ENCODE measurements at places on chromosomes 12 and 14.

GRCh38 chr14:89842837-89843236, 111.7 kb downstream of the EFCAB11 start:
- no peak for DNase-seq

DNA sequence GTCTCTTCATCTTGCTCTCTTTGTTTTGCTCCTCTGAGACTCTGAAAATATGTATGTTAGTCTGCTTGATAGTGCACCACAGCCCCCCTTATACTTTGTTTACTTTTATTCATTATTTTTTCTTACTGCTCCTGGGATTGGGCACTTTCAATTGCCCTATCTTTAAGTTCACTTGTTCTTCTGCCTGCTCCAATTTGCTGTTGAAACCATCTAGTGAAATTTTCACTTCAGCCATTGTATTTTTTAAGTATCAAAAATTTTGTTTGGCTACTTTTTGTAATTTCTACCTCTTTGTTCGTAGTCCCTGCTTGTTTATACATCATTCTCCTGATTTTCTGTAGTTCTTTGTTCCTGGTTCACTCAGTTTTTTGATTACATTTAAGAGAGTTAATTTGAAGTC, 223.3 kb downstream of the SLC38A4 start:
- DNase-seq, result no peak

- DNase-seq, result no peak
These were observed 196.0 kb downstream of the RAD51B start for GRCh38 chr14:68015356-68016254.

GRCh38 chr12:45285717-45286116, 69.8 kb downstream of the ANO6 start:
- DNase-seq, result no peak

- DNase-seq, result no peak
These were observed 179.9 kb upstream of the ATF7IP start for GRCh38 chr12:14185427-14186192.

DNA sequence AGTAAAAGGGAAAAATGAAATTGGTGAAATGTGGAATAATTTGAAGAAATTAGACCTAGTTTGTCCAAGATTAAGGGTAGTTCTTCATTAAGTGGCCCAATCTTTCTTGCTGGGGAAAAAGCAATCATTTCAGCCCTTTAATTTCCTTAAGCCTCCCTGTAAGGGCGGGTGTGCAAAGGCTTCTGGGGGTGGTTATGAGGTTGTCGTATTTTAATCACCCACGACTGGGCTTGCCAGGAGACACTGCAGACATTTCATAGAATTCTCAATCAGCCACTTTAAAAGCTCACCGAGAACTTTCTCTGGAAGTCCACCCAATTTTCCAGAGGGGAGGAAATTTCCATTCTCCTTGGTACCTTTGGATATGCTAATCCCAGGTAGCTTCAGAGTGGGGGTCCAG, 43.4 kb downstream of the DLK1 start:
- no peak for DNase-seq

DNA sequence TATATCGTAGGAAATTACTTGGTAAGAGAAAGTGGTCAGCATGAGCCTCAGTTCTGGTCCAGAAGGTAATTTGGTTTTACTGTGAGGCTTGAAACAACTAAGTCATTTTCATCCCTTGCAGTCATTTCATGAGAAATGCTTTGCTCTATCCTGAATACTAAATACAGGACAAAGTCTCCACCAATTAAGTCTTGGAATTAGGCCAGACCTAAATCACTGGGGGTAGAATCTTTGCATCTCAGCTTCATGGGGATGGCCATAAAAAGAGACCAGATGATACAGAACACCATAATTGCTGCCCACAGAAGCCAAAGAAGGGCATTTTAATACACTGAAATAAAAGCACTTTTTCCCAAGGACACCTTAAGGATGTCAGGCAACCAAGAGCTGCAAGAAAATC, 277.9 kb upstream of the DCN start:
- no peak for DNase-seq

- DNase-seq, result no peak
These were observed 129.0 kb upstream of the MED13L start for GRCh38 chr12:116406529-116406928.

DNA sequence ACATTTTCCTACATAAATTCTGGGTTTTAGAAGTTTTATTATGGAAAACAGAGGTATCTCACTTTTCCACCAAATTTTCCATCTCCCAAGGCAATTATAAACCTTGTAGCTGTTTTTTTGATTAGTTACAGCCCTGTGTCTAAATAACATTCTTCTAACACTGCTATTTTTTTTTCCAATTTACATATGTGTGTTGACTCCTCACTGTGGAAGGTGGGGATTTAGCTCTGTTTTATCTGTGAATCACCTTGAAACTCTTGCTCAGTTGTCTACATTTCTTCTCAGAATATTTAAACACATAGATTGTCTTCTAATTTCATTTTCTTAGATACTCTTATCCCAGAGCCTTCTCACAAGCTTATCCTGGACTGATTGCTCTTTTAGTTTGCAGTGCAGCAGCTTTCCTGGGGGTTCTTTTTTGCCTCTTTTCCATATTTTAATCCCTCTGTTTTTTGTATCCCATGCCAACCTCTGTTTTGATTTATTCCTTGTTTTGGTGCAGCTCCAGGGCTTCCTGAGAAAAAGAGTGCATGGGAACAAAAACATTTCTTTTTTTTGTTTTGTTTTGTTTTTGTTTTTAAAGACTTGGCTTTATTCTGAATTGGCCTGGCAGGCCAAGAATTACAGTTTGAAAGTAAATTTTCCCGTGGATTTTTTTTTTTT, 36.7 kb downstream of the TBC1D15 start:
- DNase-seq, result no peak

- no peak for DNase-seq
These were observed 96.8 kb downstream of the OSBPL8 start for GRCh38 chr12:76462668-76463224.

GRCh38 chr12:52917800-52918199, 12.9 kb upstream of the KRT8 start:
- no peak for DNase-seq

DNA sequence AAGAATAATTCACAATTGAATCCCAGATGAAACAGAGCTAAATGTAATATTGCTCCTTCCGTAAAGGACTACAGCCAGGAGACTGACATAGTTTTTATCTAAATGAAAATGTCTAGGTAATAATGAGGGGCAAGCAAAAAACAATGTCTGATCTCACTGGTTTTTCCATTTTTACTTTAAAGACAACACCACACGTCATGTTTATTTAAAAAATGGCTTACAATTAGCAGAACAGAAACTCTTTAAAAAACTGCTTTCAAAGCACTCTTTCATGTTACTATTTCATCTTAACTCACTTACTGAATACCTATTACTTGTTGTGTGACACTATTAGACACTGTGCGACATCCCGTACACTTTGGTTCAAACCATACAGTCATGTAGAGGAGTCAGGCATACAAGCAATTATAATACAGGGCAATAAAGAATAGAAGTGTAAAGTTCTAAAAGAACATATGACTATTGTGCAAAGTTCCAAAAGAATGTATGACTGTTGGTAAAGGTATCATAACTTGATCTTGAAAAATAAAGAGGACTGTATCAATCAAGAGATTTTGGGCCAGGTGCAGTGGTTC, 9.1 kb downstream of the BTBD7 start:
- DNase-seq, result no peak

DNA sequence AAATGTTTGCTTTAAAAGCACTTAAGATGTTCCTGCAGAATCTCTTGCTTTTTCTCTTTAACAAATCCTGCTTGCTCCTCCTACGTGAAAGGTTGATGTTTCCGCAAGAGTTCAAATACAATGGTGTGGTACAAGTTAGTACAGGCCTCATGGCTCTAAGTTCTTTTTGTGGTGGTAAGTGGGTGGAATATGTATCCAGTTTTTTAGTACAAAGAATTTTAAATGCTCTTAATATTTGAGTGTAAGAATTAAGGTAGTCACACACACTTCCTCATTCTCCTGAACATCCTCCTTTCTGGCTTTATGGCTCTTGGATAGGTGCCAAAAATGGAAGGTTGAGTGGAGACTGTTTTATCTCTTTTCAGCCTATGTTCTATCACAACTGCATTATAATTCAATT, 1.8 kb downstream of the OTOGL start:
- no peak for DNase-seq

DNA sequence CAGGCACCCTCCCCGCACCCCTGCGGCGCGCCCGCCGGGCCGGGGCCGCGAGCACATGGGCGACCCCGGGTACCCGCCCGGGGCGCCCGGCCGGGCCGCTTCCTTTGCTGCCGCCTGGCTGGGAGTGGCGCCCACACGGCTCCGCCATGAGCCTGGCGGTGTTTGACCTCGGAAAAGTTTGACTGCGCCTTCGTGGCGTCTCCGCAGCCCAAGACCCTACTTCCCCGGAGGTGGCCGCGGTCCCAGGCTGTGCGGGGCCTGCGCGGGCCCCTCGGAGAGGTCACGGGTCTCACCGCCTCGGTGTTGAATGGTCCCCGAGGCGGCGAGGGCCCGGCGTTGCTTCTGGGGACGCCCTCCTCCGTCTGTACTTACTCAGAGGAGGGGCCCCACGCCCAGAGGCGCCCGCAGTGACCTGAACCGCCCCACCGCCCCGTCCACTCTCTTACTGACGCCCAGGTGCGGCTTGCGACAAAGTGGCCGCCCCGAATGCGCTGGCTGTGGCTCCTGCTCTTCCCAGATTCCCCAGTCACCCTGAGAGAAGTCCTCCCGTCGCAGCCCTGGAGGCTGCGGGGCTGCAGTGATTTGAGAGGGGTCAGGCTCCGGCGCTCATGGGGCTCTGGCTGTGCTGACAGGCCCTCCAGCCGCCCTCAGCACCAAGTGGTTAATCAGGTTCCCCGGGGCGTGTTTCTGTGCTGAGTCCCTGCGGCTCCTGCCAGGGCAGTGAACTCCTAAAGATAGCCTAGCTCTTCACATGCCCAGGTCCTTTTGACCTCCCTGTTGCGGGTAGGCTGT, 5.8 kb downstream of the KMT5A start:
- DNase-seq, result no peak

- DNase-seq, result no peak
These were observed 1.0 kb downstream of the ZC3H14 start for GRCh38 chr14:88563845-88564244.

- DNase-seq, result no peak
These were observed 115.0 kb downstream of the TPH2 start for GRCh38 chr12:72053604-72054003.

DNA sequence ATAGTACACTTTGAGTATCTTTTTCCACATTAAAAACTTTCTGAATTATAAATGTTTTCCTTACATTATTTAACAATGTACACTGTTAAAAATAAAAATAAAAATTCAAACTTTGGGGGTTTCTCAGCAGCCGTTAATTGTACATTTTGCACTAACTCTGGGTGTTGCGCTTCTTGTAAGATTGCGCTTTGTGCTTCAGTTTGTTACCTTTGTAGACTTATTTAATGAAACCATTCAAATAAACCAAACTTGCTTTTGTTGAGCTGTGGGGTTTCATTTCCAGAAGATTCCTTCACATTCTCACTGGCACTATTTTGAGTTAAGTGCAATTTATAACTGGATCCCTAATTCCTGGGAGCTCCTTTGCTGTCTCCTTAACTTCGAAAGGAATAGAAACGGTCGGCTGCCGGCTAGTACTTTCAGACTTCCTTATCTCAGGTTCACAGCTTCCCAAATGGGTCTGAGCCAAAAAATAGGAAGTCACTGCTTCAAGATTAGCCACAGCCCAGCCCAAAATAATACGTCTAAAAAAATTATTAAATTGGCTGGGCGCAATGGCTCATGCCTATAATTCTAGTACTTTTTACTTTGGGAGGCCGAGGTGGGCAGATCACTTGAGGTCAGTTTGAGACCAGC, 38.2 kb downstream of the RAD52 start:
- DNase-seq, result no peak

GRCh38 chr12:6254491-6254890, 54.3 kb downstream of the CD9 start:
- no peak for DNase-seq

DNA sequence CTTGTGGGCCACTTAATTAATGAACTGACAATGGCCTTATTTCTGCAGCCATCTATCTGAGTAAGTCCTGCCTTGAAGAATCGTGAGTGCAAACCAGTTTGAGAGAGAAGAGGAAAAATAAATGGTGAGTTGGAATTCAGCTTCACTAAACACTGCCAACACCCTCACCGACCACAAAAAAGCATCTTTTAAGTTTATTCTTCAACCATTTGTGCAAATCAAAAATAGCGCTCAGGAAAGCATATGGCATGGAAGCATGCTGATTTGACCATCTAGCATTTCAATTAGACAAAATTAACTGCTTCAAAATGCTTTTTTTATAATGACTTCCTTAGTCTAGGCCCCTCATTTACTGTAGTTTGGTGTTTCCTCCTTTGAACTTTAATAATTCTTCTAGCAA, 294.0 kb downstream of the PPFIA2 start:
- no peak for DNase-seq

GRCh38 chr14:77825895-77826519, 26.1 kb downstream of the ADCK1 start:
- DNase-seq, result no peak

GRCh38 chr14:54172562-54172961, 215.9 kb upstream of the BMP4 start:
- no peak for DNase-seq

GRCh38 chr14:71166180-71166837, 259.1 kb downstream of the PCNX1 start:
- no peak for DNase-seq

DNA sequence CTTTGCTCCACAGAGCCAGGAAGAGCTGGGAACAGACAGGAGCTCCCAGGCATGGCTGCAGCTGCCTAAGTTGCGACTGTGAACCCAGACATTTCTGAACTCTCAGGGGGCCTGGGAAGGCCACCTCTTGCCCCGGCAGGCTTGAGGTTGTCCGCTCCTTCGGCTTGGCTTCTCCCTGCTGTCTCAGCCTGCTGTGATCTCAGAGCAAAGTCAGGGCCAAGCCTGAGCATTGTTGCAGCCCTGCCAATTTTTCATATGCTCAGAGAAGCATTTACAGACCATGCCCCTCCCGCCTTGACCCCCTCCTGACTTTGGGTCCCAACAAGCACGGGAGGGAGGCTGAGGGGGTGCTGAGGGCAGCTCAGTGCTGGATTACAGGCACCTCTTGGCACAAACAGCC, 1439.1 kb upstream of the FLRT2 start:
- no peak for DNase-seq

DNA sequence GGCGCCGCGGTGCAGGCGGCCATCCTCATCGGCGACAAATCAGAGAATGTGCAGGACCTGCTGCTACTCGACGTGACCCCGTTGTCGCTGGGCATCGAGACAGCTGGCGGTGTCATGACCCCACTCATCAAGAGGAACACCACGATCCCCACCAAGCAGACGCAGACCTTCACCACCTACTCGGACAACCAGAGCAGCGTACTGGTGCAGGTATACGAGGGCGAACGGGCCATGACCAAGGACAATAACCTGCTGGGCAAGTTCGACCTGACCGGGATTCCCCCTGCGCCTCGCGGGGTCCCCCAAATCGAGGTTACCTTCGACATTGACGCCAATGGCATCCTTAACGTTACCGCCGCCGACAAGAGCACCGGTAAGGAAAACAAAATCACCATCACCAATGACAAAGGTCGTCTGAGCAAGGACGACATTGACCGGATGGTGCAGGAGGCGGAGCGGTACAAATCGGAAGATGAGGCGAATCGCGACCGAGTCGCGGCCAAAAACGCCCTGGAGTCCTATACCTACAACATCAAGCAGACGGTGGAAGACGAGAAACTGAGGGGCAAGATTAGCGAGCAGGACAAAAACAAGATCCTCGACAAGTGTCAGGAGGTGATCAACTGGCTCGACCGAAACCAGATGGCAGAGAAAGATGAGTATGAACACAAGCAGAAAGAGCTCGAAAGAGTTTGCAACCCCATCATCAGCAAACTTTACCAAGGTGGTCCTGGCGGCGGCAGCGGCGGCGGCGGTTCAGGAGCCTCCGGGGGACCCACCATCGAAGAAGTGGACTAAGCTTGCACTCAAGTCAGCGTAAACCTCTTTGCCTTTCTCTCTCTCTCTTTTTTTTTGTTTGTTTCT, 1.7 kb downstream of the HSPA2 start:
- DNase-seq, result no peak

Data from left forelimb (tissue), 1 donor.